ENCODE measurements at places on chromosomes 5 and 9.

- no peak for DNase-seq
Measured at GRCh38 chr9:87831159-87831558, 51.5 kb upstream of the SPATA31E1 start.

DNA sequence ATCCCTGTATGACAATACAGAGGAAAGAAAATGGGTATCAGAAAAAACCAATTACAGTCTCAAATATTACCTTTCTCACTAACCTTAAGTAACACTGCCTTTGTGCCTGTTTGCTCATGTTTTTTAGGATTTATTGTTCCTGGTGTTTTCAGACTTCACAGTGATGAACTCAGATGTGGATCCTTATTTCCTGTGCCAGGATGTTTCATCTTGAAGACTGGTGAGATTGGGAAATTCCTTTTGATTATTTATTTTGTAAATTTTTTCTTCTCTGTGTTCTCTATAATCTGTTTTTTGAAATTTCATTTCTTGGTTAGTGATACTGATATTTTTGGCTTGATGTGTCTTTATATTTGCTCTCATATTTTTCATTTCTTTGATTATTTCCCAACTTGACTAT is 142.4 kb upstream of the GRIN3A start:
- DNase-seq, result no peak

DNA sequence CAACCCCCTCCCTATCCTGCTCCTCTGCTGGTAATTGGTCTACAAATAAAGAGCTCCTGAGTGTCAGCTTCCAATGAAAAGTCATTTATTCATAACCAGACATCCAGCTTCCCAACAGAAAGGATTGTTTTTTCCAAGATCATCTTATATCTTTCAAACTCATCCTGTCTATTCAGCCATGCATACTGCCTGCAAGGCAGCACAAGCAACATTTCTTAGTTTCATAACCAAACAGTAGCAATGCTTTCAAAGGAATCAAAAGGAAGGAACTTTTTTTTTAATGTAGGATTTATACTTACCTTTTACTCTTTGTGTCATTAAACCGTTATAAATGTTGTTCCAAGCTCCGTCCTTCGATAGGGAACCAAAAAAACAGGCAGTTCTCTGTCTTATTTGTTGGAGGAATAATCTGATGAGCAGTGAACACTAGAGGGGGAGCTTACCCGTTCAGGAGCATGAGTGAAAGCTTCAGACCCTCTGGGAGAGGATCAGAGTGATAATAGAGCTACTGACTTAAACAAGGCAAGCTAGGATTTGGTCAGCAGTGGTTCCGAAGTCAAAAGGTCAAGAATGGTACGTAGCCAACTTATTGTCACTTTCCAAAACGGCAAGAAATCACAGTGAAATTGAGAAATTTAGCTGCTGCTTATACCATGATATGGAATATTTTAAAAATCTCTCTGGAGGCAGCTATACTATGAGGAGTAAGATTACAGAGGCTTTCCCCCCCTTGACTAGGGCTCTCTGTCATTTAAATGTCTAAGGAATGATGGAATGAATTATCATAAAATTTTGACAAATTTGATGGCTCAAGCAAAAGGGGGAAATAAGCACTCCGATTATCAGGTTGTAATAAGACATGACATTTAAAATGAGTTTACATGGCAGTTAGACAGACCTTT is 892.9 kb downstream of the NR2F1-AS1 start:
- DNase-seq, result peak; percentile 60

GRCh38 chr5:50947906-50948683 is 281.7 kb downstream of the PARP8 start:
- DNase-seq, result no peak

DNA sequence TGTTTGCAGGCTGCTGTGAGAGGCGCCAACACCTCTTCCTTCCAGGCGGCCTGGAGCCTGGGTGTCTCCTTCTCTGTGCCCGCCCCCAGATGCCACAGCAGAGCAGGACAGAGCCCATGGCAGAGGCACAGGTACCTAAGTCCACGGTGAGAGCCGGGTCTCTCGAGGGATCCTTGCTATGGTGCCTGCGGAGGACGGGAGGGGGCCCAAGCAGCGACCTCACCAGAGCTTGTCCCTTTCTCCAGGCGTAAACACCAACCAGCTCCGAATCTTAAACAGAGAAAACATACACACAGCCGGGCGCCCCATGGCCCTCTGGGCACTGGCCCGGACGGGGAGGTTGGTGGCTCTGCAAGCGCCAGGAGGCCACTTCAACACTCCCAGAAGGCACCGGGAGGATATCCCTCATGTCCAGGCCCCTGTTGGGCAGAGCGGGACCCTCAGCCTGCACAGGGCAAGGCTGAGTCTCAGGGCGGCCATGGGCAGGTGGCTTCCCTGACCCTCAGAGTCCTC is 11.8 kb downstream of the CCDC187 start:
- no peak for DNase-seq

DNA sequence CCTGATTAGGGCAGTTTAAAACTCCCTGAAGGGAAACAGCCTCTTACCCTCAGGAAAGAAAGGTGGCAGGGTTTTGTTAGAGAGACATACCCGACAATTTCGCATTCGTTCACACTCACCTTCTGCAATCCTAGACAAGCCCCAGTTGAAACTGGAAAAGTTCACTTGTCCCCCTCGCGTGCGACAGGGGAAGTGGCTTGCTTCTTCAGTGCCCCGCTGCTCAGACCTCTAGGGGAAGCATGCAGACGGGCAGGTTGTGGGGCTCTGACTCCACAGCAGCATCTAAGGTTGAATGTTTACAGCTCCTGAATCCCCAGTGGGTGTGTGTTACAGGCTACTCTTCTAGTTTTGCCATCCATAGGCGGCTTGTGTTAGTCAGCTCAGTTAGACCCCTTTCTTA is 575.7 kb upstream of the ACO1 start:
- DNase-seq, result no peak

DNA sequence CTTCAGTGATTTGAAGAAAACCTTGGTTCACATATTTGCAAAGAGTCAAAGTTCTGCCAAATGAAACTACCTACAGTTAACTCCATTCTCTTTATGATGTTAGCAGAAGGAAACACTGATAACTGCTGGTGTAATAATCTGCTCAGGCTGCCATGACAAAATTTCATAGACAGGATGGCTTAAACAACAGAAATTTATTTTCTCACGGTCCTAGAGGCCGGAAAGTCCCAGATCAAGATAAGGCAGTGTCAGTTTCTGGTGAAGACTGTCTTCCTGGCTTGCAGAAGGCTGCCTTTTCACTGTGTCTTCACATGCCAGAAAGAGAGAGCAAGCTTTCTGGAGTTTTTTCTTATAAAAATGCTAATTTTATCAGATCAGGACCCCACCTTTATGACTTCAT is 102.4 kb upstream of the PARP8 start:
- no peak for DNase-seq

DNA sequence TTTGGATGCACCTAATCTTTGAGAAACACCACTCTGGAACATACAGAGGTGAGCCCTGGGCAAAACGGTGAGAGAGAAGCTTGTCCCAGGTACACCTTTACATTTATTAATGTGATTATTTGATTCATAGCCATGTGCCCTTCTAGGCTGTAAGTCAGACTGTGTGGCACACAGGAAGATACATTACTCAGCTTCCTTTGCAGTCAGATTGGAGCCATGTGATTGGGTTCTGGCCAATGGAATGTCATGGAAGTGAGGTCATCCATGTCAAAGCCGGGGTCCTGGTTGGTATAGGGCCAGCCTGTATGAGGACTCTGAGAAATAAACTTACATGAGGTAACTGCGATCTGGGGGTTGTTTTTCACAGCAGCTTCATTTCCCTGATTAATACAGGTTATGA is 106.8 kb upstream of the CD180 start:
- DNase-seq, result no peak

DNA sequence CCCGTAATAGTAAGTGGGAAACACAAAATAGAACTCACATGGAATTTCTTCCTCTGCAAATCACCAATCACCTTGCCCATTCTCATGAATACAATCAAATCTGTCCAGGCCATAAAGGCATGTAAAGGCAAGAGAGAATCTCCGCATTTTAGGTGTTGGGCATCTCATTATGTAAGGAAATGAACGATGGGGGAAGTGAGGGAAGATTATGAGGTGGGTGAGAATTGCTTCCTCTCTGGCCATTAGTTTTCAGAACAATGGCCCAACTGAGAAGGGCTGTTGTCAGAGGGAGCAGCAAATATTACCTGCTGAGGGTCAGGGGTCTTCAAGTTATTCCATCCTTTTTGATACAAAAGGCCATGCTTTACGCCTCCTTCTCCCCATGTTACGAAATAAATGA is 455.1 kb downstream of the ARHGEF28 start:
- DNase-seq, result no peak

GRCh38 chr9:91085517-91086291 is 276.0 kb downstream of the AUH start:
- DNase-seq, result no peak

DNA sequence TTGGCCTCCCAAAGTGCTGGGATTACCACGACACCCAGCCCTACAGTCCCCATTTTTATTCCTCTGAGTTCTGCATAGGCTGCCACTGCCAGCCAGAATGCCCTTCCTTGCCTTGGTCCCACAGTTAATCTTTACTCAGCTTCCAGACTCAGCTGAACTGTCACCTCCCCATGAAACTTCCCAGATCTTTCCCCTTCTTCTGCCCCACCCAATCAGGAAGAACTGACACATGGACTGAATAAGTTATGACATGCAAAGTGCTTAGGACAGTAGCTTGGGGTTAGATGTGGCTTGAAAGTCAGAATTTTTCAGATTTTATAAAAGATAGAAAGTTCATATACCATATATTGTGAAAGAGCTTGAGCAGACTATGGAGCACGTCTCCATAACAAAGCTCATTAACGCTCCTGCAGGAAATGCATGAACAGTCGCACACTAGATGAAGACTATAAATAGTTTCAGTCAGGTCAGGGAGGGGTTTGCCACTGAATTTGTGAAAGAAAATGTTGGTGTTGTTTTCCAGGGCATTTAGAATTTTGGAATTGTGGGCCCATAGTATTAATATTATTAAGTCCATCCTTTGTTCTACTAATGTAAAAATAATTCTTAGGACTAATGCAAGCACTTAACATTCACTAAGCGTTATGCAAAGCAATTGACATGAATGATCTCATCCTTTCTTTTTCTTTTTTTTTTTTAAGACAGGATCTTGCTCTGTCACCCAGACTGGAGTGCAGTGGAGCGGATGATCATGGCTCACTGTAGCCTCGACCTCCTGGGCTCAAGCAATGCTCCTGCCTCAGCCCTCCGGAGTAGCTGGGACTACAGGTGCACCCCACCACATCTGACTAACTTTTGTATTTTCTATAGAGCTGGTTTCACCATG is 36.1 kb upstream of the DENND1A start:
- no peak for DNase-seq

- no peak for DNase-seq
Measured at GRCh38 chr9:109181284-109181683, 14.2 kb upstream of the FRRS1L start.

DNA sequence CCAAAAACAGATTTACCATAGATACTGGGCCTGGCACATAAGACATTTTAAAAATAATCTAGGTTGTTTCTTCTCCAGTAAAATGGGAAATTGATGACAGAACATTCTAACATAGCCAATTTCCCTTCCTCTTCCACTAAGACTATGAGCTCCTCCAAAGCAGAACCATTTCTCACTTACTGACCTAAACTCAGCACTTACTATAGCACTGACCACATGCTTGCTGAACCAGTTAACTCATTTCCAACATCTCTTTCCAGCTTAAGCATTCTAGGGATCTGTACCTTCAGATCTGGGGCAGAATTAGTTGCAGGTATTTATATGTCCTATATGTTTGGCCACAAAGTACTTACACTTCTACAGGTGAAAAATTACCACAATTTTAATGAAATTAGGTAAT is 58.9 kb downstream of the TTC39B start:
- DNase-seq, result no peak

DNA sequence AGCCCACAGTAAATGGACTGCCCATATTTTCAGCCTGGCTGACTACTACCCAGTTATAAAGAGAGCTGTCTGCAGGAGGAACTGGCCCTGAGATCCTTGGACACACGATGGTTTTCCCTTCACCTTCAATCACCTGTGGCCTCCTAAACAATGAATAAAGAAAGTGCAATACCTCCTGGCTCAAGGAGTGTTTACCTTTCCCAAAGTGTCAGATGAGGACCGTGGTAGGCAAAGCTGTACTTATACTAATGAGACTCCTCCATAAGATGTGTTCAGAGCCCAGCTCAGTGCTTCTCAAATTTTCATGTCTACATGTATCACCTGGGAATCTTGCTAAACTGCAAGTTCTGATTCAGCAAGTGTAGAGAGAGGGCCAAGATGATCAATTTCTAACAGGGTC is 284.5 kb upstream of the VLDLR start:
- DNase-seq, result no peak

DNA sequence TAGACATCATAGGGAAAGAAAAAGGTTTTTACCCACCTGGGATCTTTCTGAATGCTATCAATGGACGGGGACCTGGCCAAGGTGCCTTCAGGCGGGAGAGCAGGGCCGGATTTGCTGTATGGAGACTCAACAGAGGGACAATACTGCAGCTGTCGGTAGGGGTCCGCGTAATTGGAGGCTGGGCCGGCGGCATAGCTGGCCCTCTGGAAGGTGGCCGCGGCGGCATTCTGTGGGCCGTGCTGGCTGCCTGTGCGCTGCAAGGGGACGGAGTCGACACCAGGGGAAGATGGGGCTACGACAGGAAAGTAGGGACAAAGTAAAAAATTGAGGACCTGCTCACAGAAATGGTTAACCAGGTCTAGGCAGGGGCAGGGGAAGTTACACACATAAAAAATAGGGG is 557.9 kb downstream of the CTNND2 start:
- DNase-seq, result no peak

DNA sequence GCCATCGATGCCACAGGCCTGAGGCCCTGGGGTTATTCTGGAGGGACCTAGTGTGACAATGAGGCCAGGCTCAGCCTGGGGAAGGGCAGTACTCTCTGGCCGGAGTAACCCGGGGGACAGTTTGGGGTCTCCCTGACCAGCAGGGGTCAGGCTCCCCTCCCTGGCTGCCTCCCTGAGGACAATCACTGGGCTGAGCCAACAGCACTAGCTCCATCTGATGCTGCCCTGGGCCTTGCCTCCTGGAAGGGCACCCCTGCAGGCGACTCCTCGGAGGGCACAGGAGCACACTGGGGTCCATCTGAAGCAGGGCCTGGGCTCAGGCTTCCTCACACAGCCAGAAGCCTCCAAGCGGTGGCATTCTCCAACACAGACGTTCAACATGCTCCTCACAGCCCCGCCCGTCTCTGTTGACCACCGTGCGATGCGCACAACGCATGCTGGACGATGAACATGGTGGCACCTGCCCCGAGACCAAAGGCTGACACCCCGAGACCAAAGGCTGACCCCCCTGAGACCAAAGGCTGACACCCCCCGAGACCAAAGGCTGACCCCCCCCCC is 68.3 kb downstream of the ADAMTS2 start:
- DNase-seq, result no peak

Data from renal pelvis (tissue), 12 donors.